Omental fat pad (tissue), 4 donors: ENCODE measurements at places on chromosomes 16 and 17.

DNA sequence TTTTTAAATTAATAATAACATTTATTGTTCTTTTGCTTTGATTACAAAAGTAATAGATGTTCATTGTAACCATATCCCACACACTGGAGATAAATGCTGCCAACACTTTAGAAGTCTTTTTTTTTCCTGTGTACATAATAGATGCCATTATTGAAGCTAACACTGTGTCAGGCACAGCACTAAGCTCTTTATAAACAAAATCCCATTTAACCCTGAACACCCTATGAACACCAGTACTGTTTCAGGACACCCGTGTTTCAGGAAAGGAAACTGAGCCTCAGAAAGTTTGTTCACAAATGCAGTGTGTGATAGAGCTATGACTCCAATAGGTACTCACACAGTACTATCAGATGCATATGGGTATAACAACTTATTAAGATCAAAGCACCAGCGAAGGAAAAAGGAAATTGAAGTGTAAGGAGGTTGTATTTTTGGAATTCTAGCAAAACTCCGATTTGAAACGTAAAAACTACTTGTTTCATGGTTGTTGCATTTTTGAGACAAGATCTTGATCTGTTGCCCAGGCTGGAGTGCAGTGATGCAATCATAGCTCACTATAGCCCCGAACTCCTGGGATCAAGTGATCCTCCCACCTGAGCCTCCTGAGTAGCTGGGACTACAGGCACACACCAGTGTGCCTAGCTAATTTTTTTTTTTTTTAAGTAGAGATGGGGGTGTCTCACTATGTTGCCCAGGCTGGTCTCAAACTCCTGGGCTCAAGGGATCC lies 2.0 kb upstream of the KIFC3 start:
- DNase-seq, result no peak

- DNase-seq, result no peak
Observed at GRCh38 chr16:49514073-49514980, 140.7 kb downstream of the C16orf78 start.

DNA sequence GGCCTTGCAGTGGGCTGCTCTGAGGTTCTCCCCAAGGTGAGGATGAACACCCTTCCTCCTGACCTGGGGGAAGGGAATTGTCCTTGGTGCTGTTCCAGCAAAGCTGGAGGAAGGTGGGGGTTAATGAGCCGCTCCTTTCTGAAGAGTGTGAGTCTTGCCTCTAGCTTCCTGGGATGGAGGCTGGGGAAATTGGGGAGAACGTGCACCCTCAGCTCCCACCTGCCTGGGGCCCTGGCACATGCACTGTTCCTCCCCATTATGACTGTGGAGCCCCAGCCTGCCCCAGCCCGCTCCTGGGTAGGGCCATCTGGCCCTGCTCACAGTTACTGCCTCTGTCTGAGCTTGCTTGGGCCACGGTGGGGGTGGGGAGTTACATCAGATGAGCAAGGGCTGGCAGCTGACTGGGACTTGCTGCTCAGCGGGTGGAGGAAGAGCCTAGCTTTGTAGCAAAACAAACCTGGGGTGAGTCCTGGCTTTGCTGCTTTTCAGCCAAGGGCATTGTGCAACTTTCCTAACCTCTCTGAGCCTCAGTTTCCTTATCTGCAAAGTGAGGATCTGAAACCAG lies 11.1 kb downstream of the TNS4 start:
- DNase-seq, result no peak

DNA sequence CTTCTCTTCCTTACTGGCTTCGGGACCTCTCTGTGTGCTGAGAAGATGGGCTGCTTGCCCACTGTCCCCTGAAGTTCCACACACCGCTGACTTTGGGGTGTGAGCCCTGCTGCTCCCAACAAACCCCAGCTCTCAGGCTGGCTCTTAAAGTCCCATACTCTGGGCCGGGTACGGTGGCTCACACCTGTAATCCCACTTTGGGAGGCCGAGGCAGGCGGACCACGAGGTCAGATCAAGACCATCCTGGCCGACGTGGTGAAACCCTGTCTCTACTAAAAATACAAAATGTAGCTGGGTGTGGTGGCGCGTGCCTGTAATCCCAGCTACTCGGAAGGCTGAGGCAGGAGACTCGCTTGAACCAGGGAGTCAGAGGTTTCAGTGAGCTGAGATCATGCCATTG lies 17.2 kb downstream of the CD7 start:
- DNase-seq, result no peak

- DNase-seq, result no peak
Observed at GRCh38 chr17:71334048-71334751, 786.6 kb upstream of the SOX9 start.
